ENCODE measurements at places on chromosomes 16 and 17.

GRCh38 chr17:79852748-79853147 lies 13.5 kb upstream of the CBX4 start:
- peak; percentile 67 for DNase-seq

DNA sequence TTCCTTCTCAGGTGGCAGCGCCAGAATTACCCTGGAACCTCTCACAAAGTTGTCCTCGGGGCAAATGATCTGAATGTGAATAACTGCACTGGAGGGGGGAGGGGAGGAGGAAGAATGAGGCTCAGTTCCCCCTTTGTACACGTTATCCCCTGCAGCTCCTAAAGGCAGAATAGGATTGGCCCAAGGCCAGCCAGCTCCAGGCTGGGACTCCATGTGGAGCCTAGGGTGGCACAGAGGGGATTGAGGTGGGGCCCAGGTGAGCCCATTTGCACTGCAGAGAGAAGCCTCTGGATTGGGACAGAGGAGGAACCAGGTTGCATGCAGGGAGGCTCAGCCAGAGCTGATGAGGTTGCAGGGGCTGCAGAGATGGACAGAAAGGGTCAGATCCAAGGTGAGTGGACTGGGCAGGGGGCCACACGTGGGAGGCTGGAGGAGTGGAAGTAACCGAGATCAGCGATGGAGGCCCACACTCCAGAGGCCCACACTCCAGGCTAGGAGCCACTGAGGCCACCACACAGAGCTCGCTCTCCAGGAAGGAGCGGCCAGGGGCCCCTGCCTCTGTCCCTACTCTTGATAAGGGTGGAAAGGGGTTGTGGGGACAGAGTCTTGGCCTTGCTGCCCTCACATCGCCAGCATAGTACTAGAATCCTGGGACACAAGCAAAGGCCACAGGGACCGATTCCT lies 78.6 kb downstream of the RBFOX3 start:
- no peak for DNase-seq

- no peak for DNase-seq
Measured at GRCh38 chr17:34172390-34172918, 82.6 kb upstream of the CCL2 start.

DNA sequence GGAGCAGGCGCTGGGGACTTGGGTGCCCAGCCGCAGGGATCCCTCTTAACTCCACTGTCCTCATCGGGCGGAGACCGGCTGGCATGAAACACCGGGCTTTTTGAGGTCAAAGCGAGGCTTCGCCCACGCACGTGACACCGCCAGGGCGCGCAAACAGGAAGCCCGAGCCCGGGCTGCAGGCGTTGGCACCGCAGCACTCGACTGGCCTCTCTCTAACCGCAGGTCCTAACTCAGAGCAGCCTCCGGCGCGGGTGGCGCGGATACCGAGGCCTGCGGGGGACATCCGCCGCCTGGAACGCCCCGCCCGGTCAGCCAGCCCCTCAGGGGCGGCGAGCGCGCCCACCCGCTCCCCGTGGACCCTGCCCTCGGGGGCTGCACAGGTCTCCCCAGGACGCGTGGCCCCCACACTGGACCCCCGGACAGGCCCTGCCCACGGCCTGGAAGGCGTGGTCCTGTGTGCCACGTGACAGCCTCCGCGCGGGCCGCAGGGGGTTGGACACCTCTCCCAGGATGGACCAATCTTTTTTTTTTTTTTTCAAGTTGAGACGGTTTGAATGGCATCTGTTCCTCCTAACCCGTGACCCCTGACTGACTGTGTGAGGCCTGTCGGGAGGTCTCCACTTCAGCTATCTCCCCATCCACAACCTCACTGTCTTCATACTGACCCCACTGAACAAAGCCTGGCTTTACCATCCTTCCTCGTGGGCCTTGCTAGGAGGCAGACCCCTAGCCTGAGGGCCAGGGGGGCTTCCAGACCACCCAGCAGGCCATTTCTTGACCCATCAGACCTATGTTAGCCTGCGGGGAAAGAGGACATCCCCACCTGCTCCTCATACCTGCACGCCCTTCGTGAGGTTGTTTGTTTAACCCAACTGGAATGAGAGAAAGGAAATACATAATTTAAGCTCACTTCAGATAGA lies 8.4 kb upstream of the SLC47A2 start:
- no peak for DNase-seq

- no peak for DNase-seq
Measured at GRCh38 chr17:72987166-72987565, 105.3 kb downstream of the SLC39A11 start.

DNA sequence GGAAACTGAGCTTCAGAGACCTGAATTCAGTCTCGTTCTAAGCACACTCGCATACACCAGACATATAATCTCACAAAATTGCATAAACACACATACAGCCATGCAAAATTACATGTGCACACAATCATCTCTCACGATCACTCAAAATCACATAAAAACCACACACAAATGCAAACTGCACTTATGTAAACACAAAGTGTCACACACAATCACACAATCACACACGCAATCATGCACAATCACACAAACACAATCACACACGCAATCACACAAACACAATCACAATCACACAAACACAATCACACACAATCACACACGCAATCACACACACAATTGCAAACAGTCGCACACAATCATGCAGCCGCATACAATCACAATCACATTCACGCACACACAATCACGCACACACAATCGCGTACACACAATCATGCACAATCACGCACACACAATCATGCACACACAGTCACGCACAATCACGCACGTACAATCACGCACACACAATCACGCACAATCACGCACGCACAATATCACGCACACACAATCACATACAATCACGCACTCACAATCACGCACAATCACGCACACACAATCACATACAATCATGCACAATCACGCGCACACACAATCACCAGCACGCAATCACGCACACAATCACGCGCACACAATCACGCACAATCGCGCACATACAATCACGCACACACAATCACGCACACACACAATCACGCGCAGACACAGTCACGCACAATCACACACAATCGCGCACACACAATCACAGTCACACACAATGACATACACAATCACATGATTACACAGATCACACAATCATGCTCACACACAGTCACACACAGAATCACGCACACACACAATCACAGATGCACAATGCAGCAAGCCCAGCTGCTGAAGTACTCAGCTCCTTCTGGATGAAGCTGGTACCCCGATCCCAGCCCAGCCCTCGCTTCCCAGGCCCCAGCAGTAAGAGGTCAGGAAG lies 45.6 kb downstream of the ZDHHC7 start:
- no peak for DNase-seq

GRCh38 chr16:75017670-75018525 lies 19.1 kb downstream of the ZNRF1 start:
- no peak for DNase-seq

GRCh38 chr16:89065458-89065822 lies 28.2 kb upstream of the ACSF3 start:
- no peak for DNase-seq

DNA sequence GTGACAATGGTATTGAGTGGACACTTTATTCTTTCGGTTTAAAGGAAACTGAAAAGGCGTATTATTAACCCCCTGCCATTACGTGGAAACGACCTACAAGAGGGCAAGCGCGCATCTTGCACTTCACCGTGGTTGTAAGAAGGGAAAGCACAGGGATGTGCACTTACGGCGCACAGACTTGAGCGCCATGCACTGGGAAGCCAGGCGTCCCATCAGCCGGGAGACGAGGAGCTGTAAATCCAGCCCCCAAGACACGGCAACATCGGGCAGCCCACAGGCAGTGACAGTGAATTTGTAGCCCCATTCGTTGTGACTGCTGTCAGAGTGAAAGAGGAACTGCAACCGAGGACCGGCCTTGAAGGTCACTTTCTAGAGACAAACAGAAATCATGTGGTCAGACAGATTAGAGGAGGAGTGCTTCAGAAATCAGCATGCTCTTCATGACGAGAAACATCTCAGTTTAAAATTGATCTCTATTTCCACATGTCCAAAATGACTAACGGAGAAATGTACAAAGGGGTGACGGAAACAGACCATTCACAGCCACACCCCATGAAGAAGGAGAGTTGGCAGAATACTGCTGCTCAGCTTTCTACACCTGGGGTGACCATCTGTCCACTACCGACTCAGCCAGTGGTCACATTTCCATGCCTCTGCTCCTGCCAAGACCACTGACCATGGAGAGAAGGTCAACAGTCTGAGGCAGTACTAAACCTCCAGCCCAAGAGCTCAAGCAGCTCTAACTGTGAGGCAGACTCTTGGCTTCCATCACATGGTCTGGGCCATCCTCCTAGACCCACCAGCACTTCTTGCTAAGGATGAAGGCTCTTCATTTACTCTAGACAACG lies 68.6 kb downstream of the ZZEF1 start:
- DNase-seq, result no peak

DNA sequence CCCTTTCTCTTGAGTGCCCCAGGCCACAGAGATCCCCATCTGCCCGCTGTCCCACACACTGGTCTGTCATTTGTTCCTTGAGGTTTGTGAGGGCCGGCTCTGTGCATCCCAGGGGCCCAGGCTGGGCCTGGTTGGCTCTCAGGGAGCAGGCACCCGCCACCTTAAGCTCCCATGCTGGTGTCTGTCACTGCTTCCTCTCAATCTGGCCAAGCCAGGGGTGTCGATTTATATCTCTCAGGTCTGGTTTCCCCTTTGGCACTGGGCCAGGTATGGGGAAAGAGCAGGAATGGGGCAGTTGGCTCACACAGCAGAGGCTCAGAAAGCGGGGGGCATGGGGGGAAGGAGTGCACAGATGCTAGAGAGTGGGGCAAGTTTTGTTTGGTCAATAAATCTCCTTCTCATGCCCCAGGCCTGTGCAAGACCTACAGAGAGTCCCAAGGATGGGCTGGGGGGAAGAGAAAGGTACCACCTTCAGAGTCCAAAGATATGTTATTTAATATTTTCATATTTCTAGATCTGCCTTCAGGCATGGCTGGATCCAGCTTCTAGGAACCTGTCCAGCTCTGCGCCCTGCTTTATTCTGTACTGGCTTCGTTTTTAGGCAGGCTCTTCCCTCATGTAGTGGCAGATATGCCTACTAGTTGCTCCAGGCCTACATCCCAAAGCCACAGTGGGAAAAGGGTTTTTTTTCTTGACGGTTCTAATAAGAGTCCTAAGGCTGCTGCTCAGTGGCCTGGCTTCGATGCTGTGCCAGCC lies 34.3 kb downstream of the IL4R start:
- no peak for DNase-seq

DNA sequence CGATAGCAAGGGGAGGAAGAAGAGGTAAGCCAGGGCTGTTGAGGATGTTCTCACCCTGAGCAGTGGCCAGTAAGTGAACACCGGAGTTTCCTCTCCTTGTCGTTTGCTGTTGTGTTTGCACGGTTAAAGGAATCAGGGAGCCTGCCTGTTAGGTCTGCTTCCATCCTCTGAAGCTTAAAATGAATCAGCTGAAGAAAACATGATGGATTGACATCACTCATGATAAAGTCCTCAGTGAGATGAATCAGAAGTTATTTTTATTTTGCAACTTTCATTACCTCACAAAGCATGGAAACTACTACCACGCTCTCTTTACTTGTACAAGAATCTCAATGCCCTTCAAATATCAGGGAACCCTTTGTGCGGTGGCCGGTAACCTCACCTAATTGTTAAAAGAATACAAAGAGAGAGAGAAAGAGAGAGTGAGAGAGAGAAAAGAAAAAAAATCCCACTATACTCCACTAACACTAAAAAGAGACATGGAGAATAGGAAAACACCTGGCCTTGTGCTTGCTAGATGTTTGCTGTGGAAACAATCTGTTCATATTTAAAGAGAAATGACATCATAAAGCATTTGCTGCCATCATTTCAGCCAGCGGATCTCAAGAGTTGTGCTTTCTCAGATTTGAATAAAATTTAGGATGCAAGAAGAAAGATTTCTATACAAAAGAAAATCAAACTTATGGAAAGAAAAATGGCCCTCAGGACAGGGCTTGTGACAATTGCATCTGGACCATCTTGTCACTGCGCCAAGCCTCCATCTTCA lies 441.6 kb upstream of the SALL1 start:
- DNase-seq, result no peak

GRCh38 chr17:50689251-50689650 lies 18.5 kb downstream of the ANKRD40 start:
- peak; percentile 84 for DNase-seq

DNA sequence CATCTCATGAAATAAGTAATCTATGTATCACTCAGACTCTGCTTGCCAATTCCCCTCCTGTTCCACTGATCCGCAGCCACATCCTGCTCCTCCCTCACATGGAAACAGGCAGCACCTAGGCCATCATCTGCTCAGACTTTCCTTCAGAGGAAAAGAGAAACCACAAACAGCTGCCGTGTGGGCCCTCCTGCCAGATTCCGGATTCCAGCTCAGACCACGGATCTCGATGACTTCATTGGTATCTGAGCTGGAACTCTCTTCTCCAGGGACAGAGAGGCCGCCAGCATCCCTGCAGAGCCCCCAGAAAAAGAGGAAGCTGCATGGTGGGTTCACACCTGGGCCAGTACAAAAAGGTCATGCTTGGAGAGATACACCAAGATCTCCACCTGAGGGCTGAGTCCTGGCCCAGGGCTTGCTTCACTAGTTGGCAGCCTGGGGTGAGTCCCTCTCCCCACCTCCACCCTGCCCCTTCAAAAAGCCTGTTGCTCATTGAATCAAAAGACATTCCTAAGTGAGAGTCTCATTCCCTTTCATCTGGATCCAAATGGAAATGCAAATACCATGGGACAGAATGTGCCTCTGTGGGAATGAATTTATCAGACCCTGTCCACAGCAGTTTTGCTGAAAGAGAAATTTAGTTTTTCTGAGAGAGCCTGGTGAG lies 47.2 kb downstream of the HOXB1 start:
- peak; percentile 99 for DNase-seq

- no peak for DNase-seq
Measured at GRCh38 chr16:2024032-2024420, 2.7 kb upstream of the NHERF2 start.

GRCh38 chr16:72313903-72314302 lies 141.9 kb upstream of the PMFBP1 start:
- DNase-seq, result no peak

DNA sequence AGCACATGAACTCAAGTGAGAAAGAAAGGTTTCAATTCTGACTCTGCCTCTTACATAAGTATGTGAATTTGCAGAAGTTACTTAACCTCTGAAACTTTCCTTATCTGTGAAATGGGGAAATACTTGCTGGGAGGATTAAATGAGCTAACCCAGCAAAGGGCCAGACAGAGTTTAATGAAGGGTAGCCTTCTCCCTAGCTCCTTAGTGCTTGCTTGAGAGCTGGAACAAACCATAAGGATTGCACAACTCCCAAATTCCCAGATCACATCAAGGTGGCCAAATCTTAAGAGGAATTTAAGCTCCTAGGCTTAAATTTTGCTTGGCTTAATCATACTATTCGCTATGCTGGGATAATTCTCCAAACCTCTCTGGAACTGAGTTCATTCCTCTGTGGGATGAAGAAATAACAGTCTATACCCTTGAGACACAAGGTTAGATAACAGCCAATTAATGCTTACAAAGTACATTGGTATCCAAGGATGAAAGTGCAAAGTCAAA lies 11.8 kb upstream of the WSB1 start:
- no peak for DNase-seq

All from M059J (cell line).